Esophagus mucosa (tissue), 1 donor: ENCODE measurements at places on chromosomes 1 and 21.

- ATAC-seq: peak; percentile 32
Measured at GRCh38 chr1:145736191-145736590, 16.9 kb downstream of the CD160 start.

GRCh38 chr1:212951126-212951946 lies 995 bp downstream of the VASH2 start:
- ATAC-seq: peak; percentile 24

DNA sequence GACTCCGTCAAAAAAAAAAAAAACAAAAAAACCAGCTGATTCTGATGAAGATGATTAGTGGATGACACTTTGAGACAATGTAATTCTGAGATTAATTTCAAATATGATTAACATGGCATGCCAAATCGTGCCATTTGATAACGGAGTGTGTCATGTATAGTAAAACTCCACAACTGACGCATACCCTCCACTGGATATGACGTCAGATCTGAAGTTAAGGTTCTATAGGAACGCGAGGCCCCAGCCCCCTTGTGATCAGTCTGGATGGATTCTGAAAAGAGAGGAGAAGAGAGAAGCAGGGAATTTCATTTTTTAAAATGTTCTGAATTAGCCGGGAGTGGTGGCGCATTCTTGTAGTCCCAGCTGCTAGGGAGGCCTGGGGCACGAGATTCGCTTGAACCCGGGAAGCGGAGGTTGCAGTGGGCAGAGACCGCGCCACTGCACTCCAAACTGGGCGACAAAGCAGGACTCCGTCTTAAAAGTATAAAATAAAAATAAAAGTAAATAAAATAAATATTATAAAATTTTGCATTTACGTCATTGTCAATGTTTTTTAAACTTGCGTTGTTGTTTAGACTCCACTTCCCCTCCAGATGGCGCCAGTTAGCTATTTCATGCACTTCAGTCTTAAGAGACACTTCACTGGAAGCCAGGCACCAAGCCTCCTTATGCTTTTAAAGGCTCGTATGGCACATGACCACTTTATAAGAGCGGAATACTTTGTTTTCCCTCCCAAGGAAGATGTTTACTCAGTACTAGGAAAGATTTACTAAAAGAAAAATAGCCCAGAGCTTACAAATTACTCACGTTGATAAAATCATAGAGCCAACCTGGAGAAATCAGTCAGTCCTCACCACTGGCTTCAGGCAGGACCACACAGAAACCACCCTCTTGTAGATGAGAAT lies 65.5 kb downstream of the UBE2U start:
- peak; percentile 77 for ATAC-seq

GRCh38 chr1:107525145-107525544 lies 384.3 kb downstream of the NTNG1 start:
- ATAC-seq: no peak

DNA sequence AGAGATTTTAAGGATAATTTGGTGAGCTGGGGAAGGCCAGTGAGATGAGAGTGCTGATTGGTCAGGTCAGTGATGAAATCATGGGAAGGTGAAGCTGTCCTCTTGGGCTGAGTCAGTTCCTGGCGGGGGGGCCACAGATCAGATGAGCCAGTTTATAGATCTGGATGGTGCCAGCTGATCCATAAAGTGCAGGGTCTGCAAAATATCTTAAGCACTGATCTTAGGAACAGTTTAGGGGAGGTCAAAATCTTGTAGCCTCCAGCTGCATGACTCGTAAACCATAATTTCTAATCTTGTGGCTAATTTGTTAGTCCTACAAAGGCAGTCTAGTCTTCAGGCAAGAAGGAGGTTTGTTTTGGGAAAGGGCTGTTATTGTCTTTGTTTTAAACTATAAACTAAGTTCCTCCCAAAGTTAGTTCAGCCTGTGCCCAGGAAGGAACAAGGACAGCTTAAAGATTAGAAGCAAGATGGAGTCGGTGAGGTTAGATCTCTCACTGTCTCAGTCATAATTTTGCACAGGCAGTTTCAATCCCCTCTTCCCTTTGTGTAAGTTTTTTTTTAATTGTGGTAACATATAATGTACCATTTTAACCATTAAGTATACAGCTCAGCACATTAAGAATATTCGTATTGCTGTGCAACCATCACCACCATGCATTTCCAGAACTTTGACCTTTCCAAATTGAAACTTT lies 39.4 kb downstream of the PTAFR start:
- no peak for ATAC-seq

DNA sequence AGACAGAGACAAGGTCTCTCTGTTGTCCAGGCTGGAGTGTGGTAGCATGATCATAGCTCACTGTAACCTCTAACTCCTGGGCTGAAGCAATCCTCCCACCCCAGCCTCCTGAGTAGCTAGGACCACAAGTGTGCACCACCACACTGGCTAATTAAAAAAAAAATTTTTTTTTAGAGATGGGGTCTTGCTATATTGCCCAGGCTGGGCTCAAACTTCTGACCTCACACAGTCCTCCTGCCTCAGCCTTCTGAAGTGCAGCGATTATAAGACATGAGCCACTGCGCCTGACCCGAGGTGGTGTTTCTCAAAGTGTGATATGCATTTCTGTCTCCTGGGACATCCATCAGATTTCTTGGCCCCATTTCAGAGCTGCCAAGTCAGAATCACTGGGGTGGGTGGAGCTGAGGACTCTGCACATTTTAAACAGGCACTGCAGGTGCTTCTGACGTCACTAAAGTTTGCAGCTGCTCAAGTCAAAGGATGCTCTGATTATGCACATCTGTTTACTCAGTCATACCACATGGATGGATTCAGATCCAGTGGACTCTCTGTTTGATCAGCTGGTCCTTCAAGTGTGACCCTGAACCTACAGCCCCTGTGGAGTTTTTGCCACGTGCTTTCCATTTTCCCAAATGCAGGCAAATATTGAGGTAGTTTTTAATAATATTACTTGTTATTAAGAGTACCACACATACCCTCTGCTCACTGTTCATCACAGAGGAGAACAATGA lies 21.4 kb downstream of the TGFB2 start:
- no peak for ATAC-seq

GRCh38 chr1:233151861-233152260 lies 143.7 kb downstream of the PCNX2 start:
- no peak for ATAC-seq

- no peak for ATAC-seq
Measured at GRCh38 chr1:84861988-84862644, 30.9 kb downstream of the LPAR3 start.

- ATAC-seq: no peak
Measured at GRCh38 chr1:111705841-111706240, 33.4 kb downstream of the INKA2 start.

DNA sequence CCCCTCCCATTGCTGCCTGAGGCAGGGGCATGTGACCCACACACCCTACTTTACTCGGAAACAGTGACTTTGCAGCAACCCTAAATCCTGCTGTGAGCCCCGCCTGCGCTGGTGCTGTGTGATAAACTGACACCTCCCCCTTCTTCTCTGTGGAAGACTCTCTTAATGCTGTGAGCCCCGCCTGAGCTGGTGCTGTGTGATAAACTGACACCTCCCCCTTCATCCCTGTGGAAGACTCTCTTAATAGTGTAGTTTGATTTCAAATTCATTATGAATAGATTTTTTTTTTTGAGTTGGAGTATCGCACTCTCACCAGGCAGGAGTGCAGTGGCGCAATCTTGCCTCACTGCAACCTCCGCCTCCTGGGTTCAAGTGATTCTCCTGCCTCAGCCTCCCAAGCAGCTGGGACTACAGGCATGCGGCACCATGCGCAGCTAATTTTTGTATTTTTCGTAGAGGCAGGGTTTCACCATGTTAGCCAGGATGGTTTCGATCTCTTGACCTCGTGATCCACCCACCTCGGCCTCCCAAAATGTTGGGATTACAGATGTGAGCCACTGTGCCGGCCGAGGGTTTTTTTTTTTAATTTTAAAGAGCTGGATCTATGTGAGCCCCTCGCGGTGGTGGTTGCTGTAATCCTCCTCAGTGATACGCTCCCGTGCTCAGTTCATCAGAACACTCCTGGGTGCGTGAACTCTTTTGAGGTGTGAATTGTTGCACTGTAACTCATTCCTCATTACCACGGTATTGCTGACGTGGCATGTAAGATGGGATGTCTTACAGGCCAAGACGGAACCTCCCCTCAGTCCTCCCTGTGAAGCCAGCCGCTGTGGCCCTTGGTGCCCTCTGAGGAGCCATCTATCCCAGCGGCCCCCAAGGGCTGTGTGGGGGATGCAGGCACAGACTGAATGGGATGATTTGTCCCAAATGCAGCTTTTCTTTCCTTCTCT lies 60.3 kb downstream of the GALNT2 start:
- ATAC-seq: peak; percentile 19

GRCh38 chr1:55045430-55045829 lies 6.1 kb downstream of the PCSK9 start:
- no peak for ATAC-seq

- ATAC-seq: no peak
Measured at GRCh38 chr1:220331318-220331717, 59.1 kb upstream of the RAB3GAP2 start.

GRCh38 chr1:78672428-78672827 lies 22.8 kb downstream of the IFI44 start:
- ATAC-seq: no peak

DNA sequence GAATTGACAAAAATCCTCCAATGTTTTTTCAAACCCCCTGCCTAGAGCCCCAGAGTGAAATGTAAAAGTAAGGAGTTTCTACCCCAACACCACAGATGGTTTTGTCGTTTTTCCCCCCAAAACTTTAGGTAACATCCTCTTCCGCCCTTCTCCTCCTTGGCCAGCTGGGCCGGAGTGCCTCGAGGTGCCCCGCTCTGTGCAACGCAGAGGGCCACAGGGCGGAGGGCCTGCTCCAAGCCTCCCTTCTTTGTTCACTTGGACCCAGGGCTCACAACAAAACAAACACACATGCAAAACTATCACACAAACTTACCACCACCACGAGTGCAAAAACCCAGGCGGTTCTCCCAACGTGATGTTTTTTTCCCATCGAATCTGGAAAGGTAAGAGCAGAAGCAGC lies 1.9 kb downstream of the SSBP3 start:
- ATAC-seq: no peak

DNA sequence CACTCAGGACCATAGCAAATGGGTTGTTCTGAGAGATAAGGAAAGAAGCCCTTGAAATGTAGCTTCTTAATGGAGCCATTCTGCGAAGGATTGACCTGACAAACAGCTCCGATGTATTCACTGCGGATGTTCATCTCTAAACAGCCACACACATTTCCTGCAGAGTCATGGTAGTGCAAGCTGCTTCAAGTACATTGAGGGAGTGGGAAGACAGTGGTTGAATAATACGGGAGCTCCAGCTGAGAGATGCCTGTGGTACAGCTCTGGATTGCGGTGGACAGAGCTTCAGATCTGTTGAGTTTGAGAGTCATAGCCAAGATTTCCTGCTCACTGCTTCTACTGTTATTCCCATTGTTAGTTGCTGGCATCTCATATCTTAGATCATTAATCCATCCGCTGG lies 86.6 kb downstream of the ZBTB18 start:
- no peak for ATAC-seq

DNA sequence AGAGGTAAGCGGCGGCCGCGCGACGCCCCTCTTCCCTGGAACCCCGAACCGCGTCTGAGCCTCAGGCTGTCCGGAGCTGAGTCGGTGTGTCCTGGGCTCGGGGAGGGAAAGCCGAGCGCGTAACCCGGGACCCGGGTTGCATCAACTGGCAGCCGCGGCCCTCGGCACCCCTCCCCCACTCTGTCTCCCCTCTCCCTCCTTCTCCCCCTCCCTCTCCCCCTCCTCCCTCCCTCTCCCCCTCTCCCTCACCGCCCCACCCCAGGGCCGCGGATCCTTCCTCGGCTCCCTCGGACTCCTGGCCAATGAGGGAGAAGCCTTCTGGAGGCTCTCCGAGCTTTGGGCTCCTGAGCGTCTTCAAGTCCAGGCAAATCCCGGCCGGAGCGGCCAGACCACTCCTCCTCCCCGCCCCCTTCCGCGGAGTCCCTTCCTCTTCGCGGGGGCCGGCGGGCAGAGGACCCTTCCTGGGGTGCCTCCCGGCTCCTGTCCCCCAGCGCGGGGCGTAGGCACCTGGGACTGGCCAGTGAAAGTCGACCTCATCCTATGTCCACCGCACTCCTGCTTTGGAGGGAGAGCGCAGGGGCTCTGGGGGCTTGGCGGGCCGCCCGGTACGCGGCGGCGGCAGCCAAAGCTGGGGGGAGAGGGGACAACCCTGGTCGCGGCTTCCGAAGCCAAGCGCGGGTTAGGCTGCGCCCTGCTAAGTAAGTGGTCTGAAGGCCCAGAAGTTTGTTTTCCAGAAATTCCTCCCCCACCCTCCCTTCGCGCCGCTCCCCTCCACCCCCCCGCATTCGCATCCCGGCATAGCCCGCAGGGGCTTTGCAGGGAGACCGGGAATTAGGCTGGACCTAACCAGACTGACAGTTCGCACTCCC lies 850 bp downstream of the SESN2 start:
- peak; percentile 56 for ATAC-seq

DNA sequence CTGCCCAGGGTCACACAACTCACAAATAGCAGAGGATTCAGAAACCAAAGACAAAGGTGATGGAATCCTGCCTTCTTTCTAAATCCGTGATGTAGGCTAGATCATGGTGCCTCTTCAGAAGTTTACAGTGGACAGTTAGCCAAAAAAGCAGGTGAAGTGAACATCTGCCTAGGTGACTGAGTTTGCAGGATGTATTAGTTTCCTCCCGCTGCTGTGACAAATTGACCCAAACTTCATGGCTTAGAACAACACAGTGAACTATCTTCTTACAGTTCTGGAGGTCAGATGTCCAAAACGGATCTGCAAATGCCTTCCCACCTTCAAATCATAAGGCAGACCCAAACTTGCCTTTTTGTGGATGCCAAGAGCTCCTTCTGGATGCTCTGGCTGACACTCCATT lies 3.2 kb upstream of the TMEM51 start:
- no peak for ATAC-seq

- ATAC-seq: no peak
Measured at GRCh38 chr21:34523019-34523555, 11.1 kb upstream of the KCNE1 start.

GRCh38 chr21:45029948-45030681 lies 44.3 kb upstream of the ADARB1 start:
- ATAC-seq: no peak

DNA sequence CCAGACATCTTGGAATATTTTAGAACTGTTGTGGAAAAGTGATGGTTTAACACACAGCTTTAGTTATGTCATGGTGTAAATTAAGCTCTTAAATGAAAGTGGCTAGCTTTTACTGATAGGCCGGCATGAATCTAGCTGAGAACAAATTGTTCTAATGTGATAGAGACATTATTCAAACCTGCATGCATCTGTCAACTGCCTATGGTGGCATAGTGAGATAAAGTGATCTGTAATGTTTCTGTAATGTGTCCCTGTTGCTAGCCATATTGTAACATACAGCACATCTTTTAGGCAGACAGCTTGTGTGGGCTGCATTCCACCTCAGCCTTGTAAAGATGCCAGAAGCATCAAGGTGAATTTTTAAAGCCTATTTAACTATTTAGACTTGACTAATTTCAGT lies 16.0 kb downstream of the LRIG2 start:
- no peak for ATAC-seq

GRCh38 chr1:175383239-175383638 lies 190.7 kb upstream of the KIAA0040 start:
- no peak for ATAC-seq

DNA sequence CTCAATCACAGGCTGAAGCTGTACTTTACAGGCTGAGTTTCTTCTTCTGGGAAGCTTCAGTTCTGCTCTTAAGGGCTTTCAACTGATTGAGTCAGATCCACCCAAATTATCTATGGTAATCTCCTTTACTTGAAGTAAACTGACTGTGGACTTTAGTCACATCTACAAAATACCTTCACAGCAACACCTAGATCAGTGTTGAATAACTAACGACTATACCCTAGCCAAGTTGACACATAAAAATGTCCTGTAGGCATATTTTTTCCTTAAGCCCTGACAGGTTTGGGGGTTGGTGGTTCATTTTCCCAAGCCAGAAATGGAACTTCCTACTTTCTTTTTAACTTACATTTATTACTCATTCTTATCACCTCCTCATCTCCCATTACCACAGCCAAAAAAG lies 42.9 kb upstream of the PRKACB start:
- ATAC-seq: no peak
